GM10248 (cell line): ENCODE measurements at places on chromosomes 6 and 20.

DNA sequence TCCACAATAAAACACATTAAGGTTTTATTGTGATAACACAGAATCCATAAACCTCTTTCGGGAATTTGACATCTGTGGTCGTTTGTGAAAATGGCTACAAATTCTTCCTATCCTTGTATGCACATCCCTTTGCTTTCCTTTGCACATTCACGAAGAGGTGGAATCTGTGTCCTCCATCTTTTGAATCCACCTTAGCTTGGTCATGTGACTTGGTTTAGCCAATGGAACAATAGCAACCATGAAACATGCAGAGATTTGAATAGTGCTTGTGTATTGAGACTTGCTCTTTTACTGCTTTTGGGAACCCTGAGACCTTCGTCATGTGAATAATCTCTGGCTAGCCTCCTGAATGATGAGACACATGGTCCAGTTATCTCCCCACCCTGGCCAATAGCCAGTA is 49.7 kb upstream of the NOP56 start:
- no peak for DNase-seq

GRCh38 chr20:39523405-39523804 is 561.3 kb downstream of the DHX35 start:
- DNase-seq: no peak

- DNase-seq: no peak
Measured at GRCh38 chr20:43237651-43238168, 48.0 kb upstream of the PTPRT start.

DNA sequence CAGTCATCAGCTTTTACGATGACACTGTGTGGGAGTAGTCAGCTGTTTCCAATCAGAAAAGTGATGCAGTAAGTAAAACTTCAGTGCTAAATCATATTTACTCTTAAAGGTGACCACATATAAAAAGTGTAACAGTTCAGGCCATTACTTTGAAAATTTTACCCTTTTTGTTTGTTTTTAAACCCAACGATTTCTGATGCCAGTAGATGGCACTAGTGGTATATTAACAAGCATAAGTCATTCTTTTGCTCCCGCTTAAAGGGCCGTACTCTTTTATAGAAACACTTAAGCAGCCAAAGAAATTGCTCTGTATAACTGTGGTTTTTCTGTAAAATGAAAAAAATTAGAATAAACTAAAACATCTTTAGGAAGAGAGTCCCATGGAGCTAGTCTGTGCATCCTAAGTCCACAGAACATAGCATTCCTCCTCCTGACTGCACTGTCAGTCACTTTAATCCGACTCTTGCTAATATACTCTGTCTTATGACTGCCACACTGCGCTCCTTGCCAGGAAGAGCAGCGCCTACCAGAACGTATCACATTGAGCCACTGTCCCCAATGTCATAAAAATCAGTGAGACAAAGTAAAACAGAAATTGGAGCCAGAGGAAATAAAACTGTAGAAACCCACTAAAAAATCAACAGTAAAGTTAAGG is 25.0 kb downstream of the HEBP2 start:
- peak; percentile 56 for DNase-seq

DNA sequence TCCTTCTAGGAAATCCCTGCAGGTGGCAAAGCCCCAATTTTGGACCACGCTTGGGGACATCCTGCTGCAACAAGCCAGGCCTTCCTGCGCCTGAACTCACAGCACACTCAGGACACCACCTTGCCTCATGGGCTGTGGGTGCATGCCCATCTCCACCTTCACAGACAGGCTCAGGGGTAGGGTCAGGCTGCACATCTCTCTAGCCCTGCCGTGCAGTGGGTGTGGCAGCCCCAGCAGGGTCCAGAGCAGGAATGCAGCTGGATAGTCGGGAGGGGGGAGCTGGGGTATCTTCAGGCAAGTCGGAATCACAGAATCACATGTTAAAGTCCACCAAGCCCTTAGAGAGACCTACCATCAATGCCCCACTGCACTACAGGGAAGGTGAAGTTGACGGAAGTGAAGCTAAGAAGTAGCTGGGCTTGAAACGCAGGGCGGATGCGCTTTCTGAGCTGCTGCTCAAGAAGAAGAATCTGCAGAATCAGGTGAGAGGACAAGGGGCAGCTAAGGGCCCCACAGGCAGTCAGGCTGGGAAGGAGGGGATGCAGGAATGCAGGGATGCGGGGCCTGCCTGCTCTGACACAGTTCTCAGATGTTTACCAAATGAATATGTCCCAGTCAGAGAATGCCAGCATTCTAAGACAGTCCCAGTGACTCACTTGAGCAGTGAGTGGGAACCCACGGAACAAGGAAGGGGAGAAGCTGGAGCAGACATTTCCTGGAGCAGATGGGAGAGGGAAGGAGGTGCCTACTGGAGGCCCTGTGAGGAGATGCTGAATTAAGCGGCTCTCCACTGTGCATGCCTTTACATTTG is 11.3 kb downstream of the SERPINB6 start:
- DNase-seq: no peak
